ENCODE measurements at places on chromosomes 13 and 19.
A peak's percentile ranks its signal among the peaks of the same experiment; 100 is the strongest.

- no peak for DNase-seq
These were observed at the start of gene CDC42EP5 for GRCh38 chr19:54473071-54473891. Gene CDC42EP5 (minus strand): TSS chr19:54473296. CDS start chr19:54465547, 7,749 bp downstream.

DNA sequence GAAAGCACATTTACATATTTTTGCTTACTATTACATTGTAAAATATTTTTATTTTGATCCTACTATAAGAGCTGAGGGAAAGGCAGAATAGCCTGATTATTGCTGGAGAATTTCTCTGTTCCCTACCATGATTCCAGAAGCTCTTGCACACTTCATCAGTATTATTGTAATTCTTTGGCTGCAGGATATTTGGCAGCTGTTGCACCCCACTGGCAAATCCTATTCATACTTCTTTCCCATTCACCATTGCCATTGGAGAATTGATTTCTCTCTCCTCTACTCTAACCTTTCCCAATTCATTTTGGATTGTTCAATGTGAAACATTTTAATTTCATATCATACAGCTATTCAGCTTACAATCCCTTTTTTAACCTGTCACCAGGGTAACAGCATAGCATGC, 238.0 kb downstream of the GGACT start:
- DNase-seq: peak; percentile 25

GRCh38 chr13:74023484-74023883, 110.7 kb downstream of the KLF12 start:
- no peak for DNase-seq

- no peak for DNase-seq
These were observed 103.9 kb downstream of the WDFY2 start for GRCh38 chr13:51687947-51688714.

DNA sequence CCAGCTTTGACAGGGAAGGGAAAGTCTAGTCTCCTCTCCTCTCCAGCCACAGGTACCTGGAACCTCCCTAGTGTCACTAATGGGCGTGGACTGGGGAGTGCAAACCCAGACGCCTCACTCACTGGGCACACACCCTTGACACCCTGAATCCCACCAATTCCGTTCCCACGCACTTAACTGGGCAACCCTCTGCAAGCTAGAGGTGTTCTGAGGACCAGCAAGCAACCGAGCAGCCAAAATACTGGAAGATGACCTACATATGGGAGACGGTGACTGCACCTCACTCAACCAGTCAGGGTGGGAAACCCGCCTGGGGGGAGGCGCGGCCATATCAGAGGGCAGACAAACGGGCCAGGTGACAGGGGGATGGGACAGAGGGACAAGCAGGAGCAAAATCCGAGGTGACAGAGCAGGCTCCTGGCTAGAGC, 991 bp downstream of the ABHD17A start:
- DNase-seq: no peak

GRCh38 chr19:18495204-18495911, 26.5 kb downstream of the ELL start:
- DNase-seq: no peak

- no peak for DNase-seq
These were observed 110.3 kb downstream of the NHLRC3 start for GRCh38 chr13:39148513-39148961.

DNA sequence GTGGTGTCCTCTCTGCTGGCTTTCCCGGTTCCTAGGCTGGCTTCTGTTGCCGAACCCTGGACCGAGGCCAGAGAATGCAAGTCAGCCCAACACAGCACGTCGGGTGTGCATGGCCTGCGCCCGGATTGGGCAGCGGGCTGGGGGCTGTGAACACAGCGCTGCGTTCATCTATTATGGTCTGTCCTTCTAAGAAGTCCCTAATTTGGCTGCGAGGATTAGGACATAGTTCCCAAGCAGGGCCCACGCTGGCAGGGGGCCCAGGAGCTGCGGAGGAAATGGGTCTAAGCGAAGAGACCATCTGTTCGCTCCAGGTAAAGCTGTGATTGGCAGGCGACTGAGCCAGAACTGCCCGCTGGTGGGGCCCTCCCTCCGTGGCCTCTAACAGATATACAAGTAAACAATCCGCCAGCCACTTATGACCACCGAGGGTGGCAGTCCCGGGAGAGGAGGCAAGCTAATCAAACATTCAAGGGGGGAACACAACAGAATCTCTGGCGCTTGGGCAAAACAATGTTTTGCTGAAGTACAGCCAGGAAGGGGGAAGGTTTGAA, 6.0 kb downstream of the SYCE2 start:
- peak; percentile 95 for DNase-seq

GRCh38 chr13:64725492-64725891, 2504.6 kb downstream of the PCDH9 start:
- no peak for DNase-seq

DNA sequence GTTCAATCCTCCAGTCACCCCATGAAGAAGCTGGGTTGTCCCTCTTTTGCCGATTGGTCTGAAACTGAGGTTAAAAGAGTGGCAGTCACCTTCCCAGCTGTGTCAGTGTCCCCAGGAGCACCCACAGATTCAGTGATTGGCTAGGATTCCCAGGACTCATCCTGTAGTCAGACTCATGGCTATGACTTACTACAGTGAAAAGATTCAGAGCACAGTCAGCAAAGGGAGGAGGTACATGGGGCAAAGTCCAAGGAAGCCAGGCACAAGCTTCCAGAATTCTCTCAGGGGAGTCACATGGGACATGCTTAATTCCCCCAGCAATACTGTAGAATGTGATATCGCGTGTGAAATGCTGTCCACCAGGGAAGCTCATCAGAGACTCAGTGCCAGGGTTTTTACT, 14.2 kb downstream of the ZNF473 start:
- DNase-seq: no peak

- DNase-seq: no peak
These were observed 69.1 kb upstream of the POSTN start for GRCh38 chr13:37667702-37668101.

Measured in NCI-H2081 treated with DMSO at 0.1 percent for 48 hours (cell line).